GM12892 (cell line): ENCODE measurements at places on chromosomes 7 and 10.
A peak's percentile ranks its signal among the peaks of the same experiment; 100 is the strongest.

GRCh38 chr7:103068414-103069403, 5.9 kb downstream of the FBXL13 start:
- no peak for DNase-seq

DNA sequence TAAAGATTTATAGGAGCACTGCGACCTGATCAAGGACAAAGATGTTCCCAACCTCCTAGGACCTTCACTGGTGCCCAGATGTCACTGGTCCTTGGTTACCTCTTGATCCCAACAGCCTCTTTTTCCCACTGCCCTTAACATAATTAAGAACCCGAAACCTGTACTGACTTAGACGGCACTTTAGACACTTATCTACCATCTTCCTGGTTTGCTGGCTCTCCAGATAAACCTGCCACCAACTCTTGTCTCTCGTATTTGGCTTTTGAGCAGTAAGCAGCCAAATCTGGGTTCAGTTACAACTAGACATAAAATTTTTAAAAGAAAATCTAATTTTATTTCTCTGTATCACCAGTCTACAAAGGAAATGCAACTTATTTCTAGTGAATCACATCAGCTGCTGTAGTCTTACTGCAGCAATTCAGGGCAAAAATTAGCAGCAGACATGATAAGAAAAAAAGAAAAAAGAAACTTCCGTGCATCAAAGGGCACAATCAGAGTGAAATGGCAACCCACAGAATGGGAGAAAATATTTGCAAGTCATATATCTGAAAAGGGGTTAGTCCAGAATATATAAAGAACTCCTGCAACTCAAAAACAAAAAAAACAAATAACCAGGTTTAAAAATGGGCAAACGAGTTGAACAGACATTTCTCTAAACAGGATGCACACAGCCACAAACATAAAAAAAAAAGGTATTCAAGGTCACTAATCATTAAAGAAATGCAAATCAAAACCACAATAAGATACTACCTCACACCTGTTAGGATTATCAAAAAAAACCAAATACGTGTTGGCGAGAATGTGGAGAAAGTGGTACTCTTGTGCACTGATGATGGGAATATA, 9.4 kb downstream of the ASB13 start:
- no peak for DNase-seq

DNA sequence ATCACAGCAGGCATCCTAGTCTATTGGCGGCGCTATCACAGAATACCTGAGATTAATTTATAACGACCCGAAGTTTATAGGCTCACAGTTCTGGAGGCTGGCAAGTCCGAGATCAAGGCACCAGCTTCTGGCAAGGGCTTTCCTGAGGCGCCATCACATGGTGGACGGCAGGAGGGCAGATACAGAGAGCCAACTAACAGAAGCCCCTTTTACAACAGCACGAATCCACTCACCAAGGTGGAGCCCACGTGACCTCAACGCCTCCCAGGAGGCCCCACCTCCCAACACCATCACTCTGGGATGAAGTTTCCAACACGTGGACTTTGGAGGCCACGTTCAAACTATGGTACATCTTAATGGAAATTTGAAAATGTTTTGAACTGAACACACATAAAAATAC, 255.3 kb downstream of the ELFN1 start:
- DNase-seq, result no peak

DNA sequence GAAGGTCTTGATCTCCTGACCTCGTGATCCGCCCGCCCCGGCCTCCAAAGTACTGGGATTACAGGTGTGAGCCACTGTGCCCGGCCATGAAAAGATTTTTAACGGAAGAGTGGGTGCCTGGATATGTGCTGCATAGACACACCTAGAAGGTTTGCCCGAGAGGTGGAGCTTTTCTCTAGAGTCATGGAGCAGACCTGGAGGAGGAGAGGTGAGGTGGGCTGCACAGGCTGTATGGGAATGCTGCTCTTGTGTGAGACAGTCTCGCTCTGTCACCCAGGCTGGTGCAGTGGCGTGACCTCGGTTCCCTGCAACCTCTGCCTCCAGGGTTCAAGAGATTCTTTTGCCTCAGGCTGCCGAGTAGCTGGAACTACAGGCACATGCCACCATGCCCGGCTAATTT, 103.3 kb downstream of the ACTR3B start:
- DNase-seq, result no peak

DNA sequence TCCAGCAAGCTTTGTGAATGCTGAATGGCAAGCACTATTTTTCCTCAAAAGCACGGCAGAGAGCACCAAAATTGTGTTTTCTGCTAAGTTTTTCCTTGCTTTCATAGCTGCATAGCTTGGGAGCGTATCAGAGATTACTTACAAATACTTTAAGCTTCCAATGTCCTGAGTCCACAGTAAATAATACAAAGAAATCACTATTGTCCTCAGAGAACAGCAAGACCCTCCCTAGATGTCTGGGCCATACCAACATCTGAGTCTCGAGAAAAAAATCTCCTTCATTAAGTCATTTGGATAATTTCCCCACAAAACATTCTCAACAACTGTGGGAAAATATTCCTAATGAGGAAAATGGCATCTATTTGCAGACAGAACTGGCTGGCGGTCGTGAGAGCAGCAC, 41.7 kb downstream of the SGMS1 start:
- DNase-seq, result no peak

GRCh38 chr10:75875740-75876139, 444.3 kb downstream of the LRMDA start:
- no peak for DNase-seq

DNA sequence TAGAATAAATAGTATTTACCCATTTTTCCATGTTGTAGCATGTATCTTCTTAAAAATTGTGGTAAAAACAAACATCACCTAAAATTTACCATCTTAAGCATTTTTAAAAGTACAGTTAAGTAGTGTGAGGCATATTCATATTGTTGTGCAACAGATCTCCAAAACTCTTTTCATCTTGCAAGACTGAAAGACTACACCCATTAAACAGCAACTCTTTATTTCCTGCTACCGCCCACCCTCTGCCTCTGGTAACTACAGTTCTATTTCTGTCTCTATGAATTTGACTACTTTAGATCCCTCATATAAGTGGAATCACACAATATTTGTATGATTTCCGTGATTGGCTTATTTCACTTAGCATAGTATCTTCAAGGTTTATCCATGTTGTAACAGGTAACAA, 40.0 kb upstream of the AGBL3 start:
- no peak for DNase-seq

DNA sequence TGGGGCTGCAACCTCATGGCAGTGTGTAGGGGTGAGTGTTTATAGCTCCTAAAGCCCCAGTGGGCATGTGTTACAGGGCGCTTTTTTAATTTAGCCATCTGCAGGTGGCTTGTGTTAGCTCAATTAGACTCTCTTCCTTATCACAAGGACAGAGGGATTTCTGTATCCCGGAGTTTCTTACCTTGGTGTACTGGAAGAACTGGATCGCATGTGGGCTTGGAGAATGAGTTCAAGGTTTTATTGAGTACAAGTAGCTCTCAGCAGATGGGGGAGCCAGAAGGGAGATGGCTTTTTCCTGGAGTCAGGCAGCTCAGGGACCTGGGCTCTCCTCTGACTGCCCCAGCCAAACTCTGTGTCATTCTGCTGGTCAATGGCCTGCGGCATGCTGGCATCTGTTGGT, 153.5 kb upstream of the C7orf33 start:
- DNase-seq, result no peak

GRCh38 chr10:103941801-103942200, 23.8 kb upstream of the STN1 start:
- DNase-seq, result no peak

DNA sequence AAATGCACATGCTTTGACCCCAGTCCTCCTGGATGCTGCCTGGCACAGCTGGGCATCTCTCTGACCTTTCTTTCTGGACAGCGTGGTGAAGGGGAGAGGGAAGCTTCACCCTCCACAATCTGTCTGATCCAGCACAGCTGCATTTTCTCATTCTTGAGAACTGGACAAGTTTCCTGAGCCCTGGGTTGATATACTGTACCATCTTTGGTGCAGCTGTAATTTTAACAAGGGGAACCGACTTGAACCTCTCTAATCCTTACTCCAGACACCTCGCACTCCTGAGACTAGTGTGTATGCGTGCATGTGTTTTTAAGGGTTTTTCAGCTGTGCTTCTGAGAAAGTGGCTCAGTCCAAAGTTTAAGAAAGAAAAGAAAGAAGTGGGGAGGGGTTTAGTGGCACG, 655.7 kb downstream of the INHBA start:
- no peak for DNase-seq

GRCh38 chr7:84142726-84143125, 51.9 kb downstream of the SEMA3A start:
- DNase-seq, result no peak

DNA sequence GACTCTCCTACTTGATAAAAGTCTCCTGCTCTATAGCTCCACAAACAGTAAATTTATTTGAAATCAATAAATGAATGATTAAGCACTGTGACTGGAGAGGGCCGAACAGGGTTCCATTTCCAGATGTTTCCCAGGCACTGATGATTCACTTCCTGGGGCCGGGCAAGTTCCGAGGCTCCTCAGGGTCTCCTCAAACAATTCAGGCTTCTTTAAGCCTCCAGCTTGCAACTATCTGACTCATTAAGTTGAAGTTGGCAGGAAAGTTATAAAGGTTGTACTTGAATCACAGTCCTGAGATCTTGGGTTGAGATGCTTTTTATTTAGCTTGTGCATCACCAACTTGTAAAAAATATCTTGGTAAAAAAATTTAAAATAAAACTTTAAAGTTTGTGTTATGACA, 612.9 kb downstream of the DNAJB6 start:
- no peak for DNase-seq

DNA sequence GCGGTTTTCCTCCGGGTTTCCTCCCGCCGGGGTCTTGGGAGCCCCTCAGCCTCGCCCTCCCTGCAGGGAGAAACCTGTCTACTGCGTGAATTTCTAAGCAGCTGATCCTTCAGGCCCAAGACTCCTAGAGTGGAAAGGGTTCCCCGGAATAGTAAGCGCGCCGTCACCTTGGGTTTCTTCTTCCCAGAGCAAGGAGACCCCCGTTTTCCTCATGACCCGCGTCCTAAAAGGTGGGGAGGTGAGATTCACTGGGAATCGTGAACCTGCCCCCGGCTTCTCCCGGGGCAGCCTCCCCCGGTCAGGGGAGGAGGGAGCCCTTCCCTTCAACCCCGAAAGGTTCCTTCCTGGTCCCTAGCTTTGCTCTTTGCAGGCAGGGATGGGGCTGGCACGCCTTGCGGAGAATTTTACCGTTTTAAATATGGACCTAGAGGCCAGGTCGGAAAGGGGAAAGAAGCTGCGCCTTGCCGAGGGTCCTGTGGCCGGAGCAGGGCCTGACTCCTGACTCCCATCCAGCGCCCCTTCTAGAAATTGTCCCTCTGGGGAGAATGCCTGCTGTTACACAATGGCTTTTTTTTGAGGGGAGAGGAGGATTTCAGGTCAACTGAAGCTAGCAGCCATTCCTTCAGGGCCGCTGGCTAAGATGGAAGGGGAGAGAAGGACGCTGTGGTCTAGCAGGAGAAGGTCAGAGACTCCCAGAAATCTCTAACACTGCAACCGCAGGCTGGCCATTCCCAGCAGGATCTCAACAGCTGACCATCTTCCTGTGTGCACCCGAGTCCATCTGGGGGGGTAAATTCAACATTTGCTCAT, 11.6 kb upstream of the MNX1 start:
- no peak for DNase-seq

DNA sequence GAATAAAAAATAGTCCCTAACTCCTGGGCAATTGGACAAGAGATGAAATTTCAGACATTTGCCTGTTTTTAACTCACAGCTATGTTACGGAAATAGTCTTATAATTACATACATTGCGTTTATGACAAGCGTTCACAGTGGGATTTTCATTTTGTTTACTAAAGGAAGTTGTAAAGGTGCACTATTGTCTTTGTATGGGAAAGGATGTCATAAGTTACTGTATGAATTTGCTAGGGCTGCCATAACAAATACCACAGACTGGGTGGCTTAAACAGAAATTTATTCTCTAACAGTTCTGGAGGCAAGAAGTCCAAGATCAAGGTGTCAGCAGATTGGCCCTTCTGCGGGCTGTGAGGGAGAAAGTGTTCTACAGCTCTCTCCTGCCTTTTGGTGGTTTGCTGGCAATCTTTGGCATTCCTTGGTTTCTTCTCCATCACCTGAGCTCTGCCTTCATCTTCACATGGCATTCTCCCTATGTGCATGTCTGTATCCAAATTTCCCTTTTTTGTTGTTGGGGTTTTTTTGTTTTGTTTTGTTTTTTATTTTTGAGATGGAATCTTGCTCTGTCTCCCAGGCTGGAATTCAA, 5.6 kb downstream of the NFE2L3 start:
- no peak for DNase-seq

- DNase-seq, result no peak
These were observed 75.6 kb downstream of the CCDC6 start for GRCh38 chr10:59830601-59831259.

DNA sequence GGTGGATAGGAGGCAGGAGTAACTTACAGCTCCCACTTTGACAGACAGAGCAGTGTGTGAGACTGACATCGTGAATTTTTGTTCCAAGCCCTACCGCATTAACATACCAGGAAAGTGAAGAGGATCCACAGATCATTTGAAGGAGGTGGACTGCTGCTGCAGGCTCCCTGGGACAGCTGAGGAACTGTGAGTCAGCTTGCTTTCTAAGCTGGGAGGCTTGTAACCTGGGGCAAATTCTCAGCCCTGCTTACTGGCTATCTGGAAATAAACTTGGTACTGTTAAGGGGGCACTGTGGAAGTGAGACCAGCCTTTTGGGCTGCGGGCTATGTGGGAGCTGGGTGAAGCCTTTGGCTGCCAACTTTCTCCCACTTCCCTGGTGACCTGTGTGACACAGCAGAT, 1202.5 kb downstream of the DNAJB9 start:
- no peak for DNase-seq

GRCh38 chr7:156780724-156781455, 112.1 kb downstream of the LMBR1 start:
- DNase-seq, result peak; percentile 31

GRCh38 chr10:46239247-46239646, 47.5 kb upstream of the ANTXRL start:
- no peak for DNase-seq

DNA sequence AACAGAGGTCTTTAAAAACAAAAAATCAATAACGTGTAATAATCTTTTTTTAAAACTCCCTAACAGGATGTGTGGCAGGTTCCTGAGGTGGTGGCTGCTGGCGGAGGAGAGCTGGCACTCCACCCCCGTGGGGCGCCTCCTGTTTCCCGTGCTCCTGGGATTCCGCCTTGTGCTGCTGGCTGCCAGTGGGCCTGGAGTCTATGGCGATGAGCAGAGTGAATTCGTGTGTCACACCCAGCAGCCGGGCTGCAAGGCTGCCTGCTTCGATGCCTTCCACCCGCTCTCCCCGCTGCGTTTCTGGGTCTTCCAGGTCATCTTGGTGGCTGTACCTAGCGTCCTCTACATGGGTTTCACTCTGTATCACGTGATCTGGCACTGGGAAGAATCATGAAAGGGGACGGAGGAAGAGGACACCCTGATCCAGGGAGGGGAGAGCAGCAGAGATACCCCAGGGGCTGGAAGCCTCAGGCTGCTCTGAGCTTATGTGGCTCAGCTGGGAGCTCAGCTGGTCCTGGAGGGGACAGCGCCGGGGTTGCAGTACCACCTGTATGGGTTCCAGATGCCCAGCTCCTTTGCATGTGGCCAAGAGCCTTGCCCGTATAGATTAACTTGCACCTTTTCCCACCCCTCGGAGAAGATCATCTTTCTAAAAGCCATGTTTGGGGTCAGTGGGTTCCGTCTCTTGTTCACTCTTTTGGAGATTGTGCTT, 16.7 kb upstream of the AZGP1 start:
- no peak for DNase-seq
